ENCODE measurements at places on chromosomes 7 and 10.

GRCh38 chr10:20776384-20777118, 120.6 kb downstream of the NEBL start:
- no peak for DNase-seq

DNA sequence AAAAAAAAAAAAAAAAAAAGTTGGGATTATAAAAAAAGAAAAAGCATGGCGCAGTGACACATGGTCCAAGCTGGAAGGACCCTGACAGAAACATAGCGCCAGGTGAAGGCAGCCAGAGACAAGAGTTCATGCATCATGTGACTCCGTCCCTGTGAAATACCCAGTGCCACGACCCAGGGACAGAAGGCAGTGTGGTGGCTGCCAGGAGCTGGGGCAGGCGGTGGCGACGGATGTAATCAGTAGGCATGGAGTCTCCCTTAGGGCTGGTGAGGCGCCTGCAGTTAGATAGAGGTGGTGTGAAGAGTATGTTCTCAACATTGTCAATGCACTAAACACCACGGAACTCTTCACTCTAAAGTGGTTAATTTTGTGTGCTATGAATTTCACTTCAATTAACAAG, 43.9 kb downstream of the STK32C start:
- DNase-seq, result no peak

- DNase-seq, result no peak
Observed at GRCh38 chr10:52688899-52689298, 83.7 kb downstream of the MBL2 start.

DNA sequence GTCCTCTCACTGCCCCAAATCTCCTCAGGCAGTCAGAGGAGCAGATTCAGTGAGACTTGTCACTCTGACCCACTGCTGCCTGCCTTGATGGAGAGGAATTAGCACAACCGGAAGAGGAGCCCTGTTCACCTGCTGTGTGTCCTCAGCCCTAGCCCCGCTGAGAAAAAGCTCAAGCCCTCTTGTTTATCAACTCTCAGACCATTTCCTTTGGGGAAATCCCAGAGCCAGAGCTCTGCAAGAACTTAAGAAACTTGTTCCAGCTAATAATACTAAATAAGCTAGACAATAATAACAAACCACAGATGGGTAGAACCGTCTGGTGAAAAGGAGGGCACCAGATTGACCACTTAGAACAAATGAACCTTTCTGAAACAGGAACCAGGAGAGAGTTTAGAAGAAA, 37.7 kb upstream of the ITGB1 start:
- no peak for DNase-seq

DNA sequence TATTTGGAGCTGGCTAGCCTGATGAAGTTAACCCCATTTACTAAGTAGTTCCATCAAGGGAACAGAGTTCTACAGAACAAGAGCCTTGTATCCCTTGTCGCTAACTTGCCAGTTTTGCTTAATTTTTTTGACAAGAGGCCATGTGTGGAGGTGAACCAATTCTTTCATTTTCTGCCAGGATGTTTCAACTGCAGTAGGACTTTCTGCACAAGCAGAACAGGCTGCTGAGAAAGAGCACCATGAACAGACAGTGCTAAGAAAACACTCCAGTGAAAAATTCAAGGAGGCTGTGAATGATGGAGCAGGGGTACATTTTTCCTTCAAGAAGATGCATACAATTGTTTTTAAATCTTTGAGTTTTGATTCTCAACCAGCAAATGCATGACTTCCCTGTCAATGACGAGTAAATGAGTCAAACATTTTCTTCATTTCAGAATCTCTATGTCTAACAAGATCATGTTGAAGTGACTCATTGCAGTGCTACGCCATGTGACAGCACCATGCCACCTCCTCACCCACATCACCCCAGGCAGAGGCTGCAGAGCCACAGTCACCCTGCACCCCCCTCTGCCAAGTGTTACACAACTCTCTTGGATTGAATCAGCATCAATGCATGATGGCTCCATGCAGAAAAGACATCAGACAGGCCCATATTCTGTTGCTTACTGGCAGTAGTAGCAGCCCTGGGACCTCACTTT, 193.1 kb downstream of the COBL start:
- peak; percentile 89 for DNase-seq

- no peak for DNase-seq
Observed at GRCh38 chr10:58734116-58734515, 221.4 kb downstream of the BICC1 start.

DNA sequence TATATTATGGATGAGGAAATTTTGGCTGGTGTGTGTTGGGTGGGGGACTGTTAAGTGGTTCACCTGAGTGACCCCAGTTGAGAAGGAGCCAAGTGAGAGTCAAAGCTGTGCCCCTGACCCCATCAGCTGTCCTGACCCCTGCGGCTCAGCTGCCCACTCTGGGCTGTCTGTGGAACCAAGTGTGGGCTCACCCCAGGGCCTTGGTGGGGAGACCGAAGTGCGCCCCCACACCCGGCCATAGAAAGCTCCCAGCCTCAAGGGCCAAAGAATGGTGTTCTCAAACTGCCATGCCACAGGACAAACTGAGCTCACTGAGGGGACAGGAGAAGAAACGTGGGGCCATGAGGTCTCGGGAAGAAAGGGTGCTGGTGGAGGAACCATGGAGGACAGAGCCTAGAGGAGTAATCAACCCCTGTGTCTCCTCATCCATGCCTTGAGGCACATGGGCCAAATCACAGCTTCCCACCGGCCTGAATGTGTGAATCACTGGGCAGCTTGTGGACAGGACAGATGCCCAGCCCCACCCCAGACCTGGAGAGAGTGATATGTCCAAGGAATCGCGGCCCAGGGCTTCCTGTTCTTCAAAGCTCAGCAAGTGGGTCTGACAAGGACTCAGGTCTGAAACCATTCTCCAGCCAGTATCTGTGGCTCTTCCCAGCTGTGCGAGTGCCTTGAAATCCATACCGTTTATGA, 86.2 kb upstream of the CACUL1 start:
- no peak for DNase-seq

- DNase-seq, result no peak
Observed at GRCh38 chr7:29883462-29884398, 77.4 kb downstream of the WIPF3 start.

DNA sequence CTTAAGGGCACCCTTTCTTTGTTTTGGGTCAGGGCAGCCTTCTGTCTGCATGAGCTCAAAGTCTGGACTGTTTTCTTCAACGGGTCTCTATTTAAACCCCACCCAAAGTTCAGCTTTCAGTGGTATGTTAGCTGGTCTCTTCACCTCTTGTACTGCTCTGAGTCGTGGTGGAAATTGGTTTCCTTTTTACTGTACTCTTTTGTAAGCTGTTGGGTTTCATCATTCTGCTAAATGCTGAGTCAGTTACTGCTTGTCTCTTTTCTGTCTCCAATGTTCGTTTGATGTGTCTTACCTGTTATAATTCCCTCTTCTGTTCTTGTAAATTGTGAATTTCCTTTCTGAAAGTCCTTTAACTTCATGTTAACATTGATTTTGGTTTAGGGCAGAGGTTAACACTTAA, 64.1 kb upstream of the MALRD1 start:
- DNase-seq, result no peak

GRCh38 chr7:87151729-87152111, 533 bp upstream of the DMTF1 start:
- DNase-seq, result no peak

DNA sequence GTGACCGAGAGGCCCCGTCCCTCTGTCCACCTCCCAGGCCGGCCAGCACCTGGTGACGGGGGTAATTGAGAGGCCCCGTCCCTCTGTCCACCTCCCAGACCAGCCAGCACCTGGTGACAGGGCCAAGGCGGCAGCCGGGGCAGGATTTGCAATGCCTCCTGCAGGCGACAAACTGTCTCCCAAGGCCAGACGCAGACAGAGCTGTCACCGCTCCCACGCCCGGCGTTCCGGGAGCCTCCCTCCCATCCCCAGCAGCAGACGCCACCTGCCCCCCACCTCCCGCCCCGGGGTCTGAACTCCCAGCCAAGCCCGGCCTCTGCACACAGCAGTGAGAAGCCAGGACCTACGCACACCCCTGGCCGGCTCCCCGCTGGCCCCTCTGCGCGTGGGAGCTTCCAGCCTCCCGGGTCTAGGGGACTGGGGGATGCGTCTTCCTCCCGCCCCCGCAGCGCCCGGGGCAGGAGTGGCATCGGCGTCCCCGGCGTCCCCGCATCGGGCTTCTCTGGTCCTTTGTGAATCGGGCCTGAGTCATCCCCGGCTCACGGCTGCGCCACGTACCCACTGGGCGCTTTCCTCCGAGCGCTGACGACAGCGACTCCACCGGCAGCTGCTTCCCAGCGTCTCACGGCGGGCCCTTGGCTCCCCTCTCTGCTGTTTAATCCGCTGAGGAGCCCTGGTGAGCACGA, 95.1 kb upstream of the DIP2C start:
- DNase-seq, result peak; percentile 60

GRCh38 chr7:101783381-101784181, 33.8 kb upstream of the CUX1 start:
- no peak for DNase-seq

GRCh38 chr10:119166564-119166963, 1.1 kb upstream of the SFXN4 start:
- no peak for DNase-seq

DNA sequence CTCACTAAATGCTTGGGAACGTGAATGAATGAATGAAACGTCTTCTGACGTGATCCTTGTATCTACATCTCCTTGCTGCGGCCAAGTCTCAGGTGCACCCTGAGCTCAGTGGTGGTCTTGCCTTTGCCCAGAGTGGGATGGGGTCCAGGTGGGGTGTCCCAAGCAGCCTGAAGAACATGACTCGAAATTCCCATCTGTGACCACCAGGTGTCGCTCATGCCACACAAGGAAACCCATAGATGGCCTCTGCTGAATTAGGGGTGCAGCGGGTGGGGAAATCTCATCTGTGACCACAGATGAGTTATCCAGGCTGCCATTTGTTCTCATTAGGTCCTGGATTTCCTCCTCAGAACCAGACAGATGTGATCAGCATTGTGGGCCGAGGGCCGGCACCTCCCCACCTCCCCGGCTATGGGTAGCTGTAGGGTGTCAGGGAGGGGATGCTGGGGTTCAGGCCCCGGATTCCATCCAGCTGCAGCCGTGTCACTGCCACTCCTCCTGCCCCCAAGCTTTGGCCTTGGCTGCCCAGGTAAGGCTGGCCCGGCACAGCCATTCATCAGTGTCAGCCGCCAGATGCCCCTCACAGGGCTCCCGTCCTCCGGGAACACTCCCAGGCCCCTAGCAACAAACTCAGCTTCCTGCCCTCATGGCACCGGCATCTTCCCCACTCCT, 21.0 kb upstream of the GNA12 start:
- no peak for DNase-seq

- DNase-seq, result no peak
Observed at GRCh38 chr7:141844256-141844655, 3.0 kb upstream of the PRSS37 start.

DNA sequence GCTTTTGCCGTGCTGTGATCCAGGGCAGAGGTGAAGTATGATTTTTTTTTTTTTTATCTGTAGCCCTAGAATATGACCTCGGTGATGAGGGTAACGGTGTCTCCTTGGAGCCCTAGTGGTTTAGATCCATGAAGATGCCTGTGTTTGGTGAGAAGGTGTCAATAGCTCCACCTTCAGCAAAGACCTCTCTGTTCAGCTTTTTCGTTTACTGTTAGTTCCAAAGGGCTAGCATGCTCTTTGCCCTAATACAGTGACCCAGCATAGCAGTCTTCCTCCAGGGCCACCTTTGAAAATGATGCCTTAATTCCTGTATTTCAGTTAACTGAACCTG, 746 bp upstream of the MRPS16 start:
- no peak for DNase-seq

- DNase-seq, result no peak
Observed at GRCh38 chr10:97059006-97059871, 126.5 kb downstream of the SLIT1 start.

DNA sequence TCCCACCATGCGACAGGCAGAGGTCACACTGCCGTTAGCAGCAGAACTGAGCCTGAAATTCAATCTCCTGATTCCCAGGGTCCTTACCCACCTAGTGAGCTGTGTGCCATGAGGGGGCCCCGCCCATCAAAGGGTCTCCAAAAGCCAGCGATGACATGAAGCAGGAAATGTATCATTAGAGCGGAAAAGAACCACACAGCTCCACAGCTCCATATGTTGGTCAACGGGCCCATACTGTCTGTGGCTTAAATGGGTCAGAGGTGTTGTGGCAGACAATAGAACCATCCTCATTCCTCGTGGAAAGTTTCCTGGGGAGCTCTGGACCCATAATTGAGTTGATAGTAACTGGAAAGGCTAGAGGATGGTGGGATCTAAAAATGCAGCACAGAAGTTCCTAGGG, 68.1 kb upstream of the PODXL start:
- no peak for DNase-seq

DNA sequence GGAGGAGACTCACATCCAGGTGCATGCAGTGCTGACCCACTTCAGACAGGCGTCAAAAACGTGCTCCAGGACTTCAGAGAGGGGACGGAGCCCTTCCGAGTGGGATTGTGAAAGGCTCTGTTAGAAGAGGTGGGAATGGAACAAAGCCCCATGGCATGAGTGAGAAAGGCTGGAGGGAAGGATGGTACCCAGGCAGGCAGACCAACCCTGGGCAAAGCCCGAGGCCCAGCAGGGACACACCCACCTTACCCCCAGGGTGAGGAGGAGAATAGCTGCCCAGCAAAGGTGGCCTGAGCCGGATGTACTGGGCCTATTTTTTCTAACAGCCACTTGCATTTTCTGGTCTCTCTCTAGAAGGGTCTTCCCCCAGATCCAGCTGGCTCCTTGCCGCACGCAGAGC, 14.8 kb downstream of the CHAT start:
- no peak for DNase-seq

DNA sequence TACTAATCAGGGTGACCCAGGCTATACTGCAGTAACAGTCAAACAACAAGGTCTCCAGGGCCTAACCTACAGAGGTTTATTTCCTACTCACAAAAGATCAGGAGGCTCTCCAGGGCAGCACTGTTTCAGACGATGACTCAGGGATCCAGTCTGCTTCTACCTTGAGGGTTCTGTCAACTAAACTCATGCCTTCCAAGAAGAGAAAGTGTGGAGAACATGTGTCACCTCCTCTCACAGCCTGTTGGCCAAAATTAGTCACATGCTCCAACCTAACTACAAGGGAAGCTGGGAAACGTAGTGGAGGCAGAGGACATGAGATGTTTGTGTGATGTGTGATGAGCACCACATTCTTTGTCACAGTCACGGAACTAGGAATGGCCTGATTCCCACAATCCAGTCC, 14.7 kb upstream of the INA start:
- no peak for DNase-seq

- DNase-seq, result no peak
Observed at GRCh38 chr10:60767424-60767823, 10.9 kb upstream of the CDK1 start.
